ENCODE measurements at places on chromosomes 11 and 22. TPM values are rescaled to one million over a fixed set of nuclear protein-coding genes. Genes with fewer than 3 reads are reported as not detected.

SOX10 gene
- total RNA-seq: not detected

LRP5 gene
- 66.1 TPM for total RNA-seq

XKR3 gene
- 0.30 TPM for total RNA-seq

MIOX gene
- not detected for total RNA-seq

PVALB gene
- 4.5 TPM for total RNA-seq

SCGB2A2 gene
- total RNA-seq: not detected

TP53I11 gene
- 103 TPM for total RNA-seq

CDCA5 gene
- total RNA-seq: 2.8 TPM

KRTAP5-2 gene
- total RNA-seq: not detected

PRR33 gene
- total RNA-seq: not detected

CTSW gene
- 20.6 TPM for total RNA-seq

LDLRAD3 gene
- total RNA-seq: 7.7 TPM

DDTL gene
- total RNA-seq: 2.9 TPM

MRE11 gene
- total RNA-seq: 17.6 TPM

C11orf52 gene
- total RNA-seq: 14.6 TPM

DLAT gene
- total RNA-seq: 26.1 TPM

FXYD2 gene
- 2.8 TPM for total RNA-seq

PSMC3 gene
- 77.1 TPM for total RNA-seq

TTC28 gene
- total RNA-seq: 39.6 TPM

CYB5R2 gene
- total RNA-seq: 16.0 TPM

IGLL1 gene
- total RNA-seq: not detected

SHISA8 gene
- not detected for total RNA-seq

SCN3B gene
- total RNA-seq: 3.2 TPM

TLCD5 gene
- 3.5 TPM for total RNA-seq

IL10RA gene
- total RNA-seq: 37.7 TPM

GGTLC3 gene
- total RNA-seq: 8.0 TPM

UBQLN3 gene
- 0.50 TPM for total RNA-seq

OR51F1 gene
- not detected for total RNA-seq

OR51E2 gene
- total RNA-seq: not detected

ASRGL1 gene
- 39.7 TPM for total RNA-seq

UPB1 gene
- 1.2 TPM for total RNA-seq

RFPL1 gene
- total RNA-seq: not detected

C11orf65 gene
- 1.3 TPM for total RNA-seq

RTN4RL2 gene
- total RNA-seq: 4.8 TPM

OR6M1 gene
- total RNA-seq: not detected

BAIAP2L2 gene
- total RNA-seq: 0.44 TPM

RFPL3 gene
- not detected for total RNA-seq

DBX1 gene
- not detected for total RNA-seq

HBB gene
- total RNA-seq: 323 TPM

GRIA4 gene
- total RNA-seq: not detected
